ENCODE measurements at places on chromosomes 12 and 14.

DNA sequence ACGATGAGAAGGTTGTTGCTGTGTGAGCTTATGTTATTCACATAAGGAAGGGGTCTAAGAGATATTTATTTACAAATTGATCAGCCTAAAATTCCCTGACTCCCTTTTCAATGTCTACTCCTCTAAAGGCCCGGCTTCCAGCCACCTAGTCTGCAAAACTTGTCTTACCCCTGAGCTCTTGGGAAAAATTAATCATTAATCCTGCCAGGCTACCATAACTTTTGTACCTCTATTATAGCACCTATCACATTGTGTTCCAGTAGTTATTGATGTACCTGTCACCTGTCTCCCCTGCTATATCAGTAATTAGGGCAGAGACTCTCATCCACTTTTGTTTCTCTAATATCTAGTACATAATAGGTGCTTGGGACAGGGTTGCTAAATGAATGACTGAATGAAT is 29.3 kb upstream of the FRS2 start:
- DNase-seq, result no peak

DNA sequence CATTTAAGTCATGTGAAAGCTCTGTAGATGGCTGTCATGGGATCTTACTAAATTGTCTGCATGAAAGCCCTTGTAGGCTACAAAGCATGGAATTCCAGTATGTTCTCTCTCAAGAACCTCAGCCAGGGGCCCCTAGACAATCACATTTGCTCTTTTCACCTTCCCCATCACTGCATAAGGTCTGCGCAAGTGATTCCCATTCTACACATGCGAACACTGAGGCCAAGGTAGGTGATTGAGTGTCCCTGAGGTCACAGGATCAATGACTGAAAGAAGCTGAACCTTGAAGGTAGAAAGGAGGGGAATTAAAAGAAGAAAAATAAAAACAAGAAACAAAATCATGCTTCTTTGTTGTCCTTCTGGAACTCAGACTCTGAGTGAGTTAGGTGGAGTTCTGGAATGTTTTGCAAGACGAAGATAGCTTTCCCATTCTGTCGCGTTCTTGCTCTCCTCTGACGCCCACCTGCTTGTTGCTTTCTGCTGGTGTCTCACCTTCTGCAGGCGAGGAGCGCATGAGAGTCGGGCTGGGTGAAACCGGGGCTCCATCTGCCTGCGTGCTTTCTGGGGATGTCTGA is 79.9 kb downstream of the SPRING1 start:
- DNase-seq, result no peak

- no peak for DNase-seq
These were observed 8.5 kb downstream of the SLC6A15 start for GRCh38 chr12:84904051-84904450.

- no peak for DNase-seq
These were observed 26.8 kb upstream of the VPS33A start for GRCh38 chr12:122293081-122293480.

DNA sequence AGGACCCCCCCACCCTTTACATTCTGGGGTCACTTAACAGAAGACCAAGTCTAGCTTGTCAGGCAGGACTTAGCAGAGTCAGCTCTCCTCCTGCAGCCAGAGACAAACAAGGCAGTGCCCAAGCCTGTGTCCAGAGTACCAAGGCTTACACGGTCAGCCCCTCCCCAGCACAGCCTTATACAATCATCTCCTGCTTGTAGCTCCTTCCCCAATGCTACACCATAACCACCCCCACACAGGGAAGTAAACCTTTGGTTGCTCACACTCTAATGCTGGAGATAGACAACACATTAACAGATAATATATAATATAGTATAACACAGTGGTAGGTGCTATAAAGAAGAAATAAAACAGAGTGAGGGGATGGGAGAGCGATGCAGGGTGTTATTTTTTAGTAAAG is 175.4 kb upstream of the PWP1 start:
- no peak for DNase-seq

DNA sequence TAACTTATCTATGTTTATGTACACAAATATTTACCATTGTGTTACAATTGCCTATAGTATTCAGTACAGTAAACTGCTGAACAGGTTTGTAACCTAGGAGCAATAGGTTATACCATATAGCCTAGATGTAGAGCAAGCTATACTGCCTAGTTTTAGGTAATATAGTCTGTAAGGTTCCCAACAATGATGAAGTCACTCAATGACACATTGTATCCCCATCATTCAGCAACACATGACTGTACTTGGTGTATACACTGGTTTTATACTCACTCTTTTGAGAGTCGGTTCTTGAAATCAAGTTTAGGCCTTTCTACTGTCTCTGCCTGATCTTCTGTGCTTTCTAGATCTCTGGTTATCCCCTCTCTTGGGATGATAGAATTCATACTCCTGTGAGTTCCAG is 5.5 kb downstream of the RNASE1 start:
- DNase-seq, result no peak

GRCh38 chr12:27575762-27576118 is 51.7 kb downstream of the PPFIBP1 start:
- DNase-seq, result no peak

- no peak for DNase-seq
These were observed 124.0 kb downstream of the ARID2 start for GRCh38 chr12:45853550-45853949.

- DNase-seq, result no peak
These were observed 5.1 kb upstream of the HOXC4 start for GRCh38 chr12:54048406-54049093.

- no peak for DNase-seq
These were observed 1.1 kb downstream of the CCDC85C start for GRCh38 chr14:99602788-99603415.

DNA sequence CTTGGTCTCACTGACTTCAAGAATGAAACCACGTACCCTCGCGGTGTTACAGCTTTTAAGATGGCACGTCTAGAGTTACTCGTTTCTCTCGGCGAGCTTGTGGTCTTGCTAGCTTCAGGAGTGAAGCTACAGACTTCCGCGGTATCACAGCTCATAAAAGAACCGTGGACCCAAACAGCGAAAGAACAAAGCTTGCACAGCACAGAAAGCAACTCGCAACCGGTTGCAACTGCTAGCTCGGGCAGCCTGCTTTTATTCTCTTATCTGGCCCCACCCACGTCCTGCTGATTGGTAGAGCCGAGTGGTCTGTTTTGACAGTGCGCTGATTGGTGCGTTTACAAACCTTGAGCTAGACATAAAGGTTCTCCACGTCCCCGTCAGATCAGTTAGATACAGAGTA is 4.2 kb upstream of the CLEC4C start:
- DNase-seq, result no peak

DNA sequence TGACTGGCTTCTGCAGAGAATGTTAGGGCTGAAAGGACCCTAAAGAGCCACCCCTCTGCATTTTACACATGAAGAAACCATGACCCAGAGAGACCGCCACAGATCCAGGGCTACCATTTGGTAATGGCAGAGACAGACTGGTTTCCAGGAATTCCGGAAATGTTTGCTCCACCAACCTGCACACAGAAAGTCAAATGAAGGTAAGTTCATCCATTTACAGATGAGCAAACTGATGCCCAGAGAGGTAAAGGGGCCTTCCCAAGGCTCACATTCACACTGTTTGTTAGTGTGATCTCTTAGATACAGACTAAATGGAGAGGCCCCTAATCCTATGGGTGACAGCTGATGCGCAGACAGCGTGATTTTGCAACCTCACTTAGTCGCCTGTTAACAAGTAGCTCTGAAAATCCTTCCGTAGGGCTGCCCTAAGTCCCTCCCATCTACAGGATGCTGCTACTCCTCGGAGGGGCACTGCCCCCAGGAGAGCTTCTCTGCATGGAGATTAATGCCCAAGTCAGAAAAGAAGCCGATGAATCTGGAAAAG is 33.8 kb downstream of the ZFP36L1 start:
- DNase-seq, result no peak

DNA sequence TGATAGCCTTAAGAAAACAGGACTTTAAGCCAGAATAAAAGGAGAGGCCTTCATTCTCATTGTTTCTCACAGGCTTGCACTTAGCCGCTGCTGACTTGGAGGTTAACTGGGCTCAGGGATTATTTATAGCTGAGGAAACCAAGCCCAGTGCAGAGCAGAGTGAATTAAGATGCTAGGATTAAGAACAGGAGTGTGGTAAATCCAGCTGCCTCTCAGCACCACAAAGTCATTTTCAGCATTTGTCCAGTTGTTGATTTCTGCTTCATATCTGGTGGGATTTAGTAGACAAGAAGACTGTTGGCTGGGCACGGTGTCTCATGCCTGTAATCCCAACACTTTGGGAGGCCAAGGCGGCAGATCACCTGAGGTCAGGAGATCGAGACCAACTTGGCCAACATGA is 14.3 kb upstream of the KRT73 start:
- no peak for DNase-seq

DNA sequence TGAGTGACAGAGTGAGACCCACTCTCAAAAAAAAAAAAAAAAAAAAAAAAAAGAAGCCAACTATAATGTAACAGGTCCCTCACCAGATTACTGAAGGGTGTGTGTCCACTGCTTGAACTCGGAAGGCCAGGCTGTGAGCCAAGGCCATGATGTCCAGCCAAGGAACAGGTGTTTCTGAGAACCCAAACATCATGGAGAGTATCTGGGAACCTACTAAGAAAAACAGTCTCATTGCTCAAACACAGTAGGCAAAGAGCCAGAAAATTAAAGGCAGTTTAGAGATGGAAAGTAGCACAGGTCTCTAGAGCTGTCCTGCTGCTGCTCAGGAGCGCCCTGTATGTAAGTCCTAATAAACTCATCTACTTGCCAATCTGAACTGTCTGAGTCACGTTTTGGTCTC is 12.5 kb upstream of the MAP4K5 start:
- DNase-seq, result no peak

DNA sequence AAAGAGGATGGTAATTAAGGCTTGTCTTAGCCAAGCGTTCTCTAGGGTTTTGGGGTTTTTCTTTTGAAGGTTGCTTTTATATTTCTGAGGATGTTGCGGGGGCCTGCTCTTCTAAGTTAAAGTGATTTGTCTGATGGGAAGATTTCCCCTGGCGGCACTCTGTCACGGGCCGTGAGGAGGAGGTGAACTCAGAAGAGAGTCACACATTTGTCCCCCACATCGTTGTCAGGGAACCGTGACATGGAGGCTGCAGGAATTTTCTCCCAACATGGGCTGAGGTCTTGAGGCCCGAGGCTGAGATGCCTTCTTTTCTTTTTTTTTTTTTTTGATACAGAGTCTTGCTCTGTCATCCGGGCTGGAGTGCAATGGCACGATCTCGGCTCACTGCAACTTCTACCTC is 71.5 kb downstream of the ADGRD1 start:
- DNase-seq, result no peak

DNA sequence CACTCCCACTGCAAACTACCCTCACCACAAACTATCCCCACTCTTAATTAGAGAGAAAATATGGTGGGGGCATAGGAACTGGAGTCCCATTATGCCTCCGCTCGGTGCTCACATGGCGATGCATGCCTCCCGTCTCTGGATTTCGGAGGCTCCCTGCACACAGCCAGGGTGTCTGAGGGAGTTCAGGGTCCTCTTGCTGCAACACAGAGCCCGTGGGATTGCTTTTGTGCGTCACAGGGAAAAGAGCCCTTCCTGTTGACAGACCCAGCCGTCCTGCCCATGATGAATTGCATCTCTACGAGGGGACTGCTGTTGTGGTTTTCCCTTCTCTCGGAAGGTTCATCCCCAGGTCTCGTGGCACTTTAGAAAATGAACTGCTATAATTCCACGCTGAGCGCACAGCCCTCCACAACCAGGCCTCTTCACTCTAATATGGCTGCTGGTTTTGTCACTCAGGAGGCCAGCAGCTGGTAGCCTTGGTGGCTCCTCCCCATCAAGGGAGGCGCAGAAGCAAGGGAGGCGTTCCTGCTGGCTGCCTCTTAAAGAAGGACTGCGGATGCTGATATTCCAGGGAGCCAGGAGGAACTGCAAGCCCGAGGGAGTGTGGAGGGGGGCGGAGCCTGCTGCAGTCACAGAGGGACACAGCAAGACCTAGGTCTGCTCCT is 158.0 kb downstream of the KCNA5 start:
- DNase-seq, result no peak

GRCh38 chr14:59229653-59230406 is 41.4 kb downstream of the DAAM1 start:
- DNase-seq, result peak; percentile 16

DNA sequence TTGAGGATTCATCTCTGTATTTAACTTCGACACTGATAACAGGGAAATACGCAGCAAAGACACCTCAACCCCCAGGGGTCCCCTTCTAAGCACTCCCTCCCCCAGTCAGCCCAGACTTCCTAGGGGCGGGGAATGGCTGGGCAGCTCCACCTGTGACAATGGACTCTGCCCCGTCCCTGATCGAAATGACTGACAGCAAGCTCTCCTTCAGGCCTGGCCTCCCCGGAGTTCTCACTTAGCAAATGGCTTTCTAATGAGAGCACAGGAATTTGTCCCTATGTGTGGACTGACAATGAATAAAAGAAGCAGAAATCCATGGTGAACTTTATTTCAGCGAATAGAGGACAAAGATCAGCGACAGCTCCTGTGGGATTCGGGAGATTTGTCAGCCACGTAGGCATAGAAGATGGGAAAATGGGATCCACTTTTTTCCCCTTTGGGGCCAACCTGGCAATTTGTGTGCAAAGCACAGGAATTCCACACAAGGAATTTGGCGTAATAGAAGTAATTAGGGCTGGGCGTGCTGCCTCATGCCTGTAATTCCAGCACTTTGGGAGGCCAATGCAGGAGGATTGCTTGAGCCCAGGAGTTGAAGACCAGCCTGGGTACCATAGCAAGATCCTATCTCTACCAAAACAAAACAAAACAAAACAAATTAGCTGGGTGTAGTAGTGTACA is 63.8 kb downstream of the TNFAIP2 start:
- DNase-seq, result no peak

DNA sequence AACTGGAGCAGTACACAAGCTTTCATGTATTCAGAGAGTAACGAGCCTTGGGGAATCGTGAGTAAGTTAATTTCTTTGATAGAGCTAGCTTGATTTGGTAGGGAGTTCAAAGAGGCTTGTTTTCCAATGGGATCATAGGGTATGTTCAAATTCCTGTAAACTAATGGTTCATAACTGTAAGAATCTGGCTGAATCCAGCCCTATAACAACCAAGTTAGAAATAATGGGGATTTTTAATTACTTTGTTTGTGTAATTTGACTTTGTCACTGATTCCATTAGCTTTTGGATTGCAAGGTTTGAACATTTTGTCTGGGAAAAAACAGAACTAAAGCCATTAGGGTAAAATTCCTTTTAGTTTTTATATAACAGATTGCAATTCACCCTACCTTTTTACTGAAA is 94.0 kb downstream of the WNK1 start:
- DNase-seq, result no peak

GRCh38 chr14:68809524-68809923 is 16.7 kb upstream of the ZFP36L1 start:
- DNase-seq, result no peak

GRCh38 chr12:91588874-91589454 is 406.3 kb upstream of the DCN start:
- DNase-seq, result no peak

- no peak for DNase-seq
These were observed 103.2 kb upstream of the NAV3 start for GRCh38 chr12:77727442-77728001.

GRCh38 chr12:49232940-49233841 is 31.7 kb upstream of the TUBA1C start:
- DNase-seq, result no peak

Measured in activated CD4-positive, alpha-beta T cell treated with anti-CD3 and anti-CD28 coated beads, Interleukin-2, amount 10 ng/mL, durations not matched to agents 7 days and 5 days (primary cell).